ENCODE measurements at places on chromosomes 16 and 17.
A peak's percentile ranks its signal among the peaks of the same experiment; 100 is the strongest.

- DNase-seq, result no peak
Observed at GRCh38 chr16:4944333-4945281, 7.7 kb upstream of the PPL start.

DNA sequence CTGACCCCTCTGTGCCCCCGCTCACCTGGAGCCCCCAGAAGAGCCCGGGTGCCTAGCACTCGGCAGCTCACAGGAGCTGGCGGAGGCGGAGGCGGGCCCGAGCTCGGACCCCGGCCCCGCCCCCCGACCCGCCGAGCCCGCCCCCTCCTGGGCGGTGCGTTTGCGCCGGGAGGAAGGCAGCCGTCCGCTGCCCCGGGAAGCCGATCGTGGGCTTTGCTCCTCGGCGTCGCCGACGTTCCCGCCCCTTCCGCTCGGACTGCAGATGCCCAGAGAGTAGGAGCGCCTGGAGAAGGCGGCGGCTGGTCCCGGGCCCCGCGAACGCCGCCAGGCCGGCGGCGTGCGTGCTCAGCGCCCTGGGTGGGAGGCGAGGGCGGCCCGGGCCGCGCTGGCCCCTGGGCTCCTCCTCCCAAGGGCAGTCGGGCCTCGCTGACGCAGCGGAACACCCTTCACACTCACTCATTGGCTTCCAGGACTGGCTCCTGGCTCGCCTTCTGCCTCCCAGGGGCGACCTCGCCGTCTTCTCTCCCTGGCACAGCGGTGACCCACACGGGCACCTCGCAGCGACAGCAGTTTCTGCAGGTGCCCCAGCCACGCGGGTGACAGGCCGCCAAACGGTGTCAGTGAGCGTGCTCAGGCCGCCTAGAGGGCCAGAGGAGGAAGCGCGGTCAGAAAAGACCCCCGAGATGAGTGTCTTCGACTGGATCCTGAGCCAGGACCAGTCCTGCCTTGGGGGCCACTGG, at the start of gene PLSCR3:
TSS of gene PLSCR3 (minus strand) at position 74 of the 740 bp plus-strand sequence. CDS start 415 bp downstream, outside the sequence.
- DNase-seq, result peak; percentile 40

- no peak for DNase-seq
Observed at GRCh38 chr17:58415371-58416055, 1.8 kb downstream of the RNF43 start.

GRCh38 chr17:49899191-49899485, 51.3 kb upstream of the TAC4 start:
- DNase-seq, result no peak

DNA sequence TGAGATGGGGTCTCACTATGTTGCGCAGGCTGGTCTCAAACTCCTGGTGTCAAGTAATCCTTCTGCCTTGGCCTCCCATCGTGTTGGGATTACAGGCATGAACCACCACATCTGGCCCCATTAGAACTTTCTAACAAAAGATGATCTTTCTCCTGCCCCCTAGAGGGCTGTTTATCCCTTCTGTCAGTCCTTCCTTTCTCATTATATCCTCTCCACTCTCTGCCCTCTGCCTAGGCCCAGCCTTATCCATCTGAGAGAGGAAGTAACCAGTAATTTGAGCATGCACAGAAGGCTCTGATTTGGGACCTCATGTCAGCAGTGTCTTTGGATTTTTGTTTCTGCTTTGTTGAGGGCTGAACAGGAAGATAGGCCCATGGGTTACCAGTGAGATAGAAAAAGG, 4.4 kb upstream of the DHX40 start:
- DNase-seq, result peak; percentile 69

GRCh38 chr17:10646392-10646990, 10.6 kb downstream of the MYH3 start:
- peak; percentile 9 for DNase-seq

GRCh38 chr16:64481497-64481896, 640.4 kb downstream of the CDH11 start:
- no peak for DNase-seq

DNA sequence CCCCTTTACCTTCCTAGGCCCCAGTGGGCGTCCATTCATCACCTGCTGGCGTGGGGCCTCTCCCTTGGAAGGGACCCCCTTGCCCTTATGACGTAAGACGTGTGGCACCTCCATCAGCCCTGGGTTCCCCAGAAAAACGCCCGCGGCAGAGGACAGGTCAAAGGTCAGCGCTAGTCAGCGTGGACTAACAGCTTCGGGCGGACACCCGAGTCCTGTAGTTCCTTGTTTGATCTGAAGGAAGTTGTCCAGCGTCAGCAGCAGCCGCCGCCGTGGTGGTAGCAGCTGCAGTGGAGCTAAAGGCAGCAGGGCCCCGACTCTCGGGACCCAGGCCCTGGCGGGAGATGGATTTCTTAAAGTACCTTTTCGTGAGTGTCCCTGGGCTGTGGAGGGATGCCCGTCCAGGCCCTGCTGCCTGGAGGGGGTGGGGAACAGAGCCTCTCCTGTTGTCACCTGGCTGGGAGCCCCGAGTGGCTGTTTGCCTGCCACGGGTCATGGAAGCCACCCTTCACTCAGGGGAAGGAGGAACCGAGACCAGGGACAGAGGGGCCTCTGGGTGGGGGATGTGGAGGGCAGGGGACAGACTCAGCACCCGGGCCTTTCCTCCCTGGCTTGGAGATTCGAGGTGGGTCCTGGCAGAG, 123.6 kb downstream of the OR1D5 start:
- DNase-seq, result no peak

DNA sequence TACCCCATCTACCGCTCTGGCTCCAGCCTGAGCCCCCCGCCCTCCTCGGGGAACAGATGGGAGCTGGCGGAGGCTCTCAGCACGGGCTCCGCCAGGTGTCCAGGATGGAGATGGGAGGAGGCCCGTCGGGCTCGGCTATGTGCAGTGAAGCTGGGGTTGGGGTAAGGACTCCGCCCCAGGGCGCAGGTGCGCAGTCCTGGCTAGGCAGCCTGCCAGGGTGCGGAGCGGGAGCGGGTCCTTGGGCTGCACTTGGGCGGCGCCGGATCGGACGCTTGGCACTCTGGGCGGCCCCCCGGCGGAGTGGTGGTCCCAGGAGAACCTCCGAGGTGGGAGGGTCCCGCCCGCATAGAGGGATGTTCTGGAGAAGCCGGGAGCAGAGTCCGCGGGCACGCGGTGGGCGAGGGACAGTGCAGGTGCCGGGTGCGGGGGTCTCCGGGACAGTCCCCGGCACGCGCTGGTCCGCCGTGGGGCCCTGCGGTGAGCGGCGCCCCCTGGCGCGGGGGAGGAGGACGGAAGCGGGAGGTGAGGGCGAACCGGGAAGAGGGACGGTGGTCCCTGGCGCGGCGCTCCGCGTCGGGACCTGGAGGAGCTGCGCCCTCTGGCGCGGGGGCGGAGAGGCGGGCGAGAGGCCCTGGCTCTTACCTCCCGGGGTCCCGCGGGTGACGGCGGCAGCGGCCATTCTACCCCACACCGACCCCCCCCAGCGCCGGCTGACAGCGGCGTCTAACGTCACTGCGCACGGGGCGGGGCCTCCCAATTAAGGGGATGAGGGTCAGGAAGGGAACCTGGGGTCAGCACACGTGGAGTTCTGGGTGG, at the start of gene CAMTA2:
TSS of gene CAMTA2 (minus strand) at position 725 of the 816 bp plus-strand sequence. CDS start 1,453 bp downstream, outside the sequence.
- DNase-seq, result peak; percentile 30

- no peak for DNase-seq
Observed at GRCh38 chr17:51660266-51660665, 399.9 kb downstream of the UTP18 start.

- DNase-seq, result no peak
Observed at GRCh38 chr17:72976971-72977770, 115.3 kb downstream of the SLC39A11 start.

- no peak for DNase-seq
Observed at GRCh38 chr17:37131669-37132611, 183.2 kb downstream of the AATF start.

DNA sequence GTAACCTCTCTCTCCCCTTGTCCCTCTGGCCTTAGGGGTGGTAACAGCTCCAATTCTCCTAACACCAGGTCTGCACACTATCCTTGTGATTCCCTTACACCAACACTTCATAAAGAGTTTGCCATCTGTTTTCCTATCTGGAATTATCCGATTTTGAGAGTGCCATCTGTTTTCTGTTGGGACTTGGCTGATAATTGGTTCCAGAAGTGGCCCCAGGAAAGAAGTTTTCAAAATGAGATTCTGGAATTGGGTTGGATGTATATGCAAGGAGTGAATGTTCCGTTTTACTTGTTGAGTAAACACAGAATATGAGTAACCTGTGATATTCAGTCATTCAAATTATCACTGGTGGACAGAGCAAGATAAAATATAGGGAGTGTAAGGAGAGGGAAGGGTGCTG, 134.1 kb upstream of the HS3ST3A1 start:
- no peak for DNase-seq

DNA sequence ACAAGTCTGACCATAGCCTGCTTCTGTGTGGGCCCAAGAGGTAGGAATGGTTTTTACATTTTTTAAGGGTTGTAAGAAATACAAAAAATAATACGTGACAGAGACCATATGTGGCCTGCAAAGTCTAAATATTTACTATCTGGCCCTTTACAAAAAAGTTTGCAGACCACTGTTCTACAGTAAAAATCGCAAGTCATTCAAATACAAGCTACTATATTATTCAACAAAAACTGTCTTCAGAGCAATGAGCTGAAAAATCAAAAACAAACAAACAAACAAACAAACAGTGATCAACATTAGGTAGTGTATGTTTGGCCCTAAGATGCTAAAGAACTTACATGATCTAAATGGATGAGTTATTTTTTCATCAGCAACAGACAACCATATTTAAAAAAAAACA, 32.5 kb downstream of the IKZF3 start:
- no peak for DNase-seq

- DNase-seq, result no peak
Observed at GRCh38 chr16:86826941-86827340, 248.6 kb downstream of the FOXL1 start.

DNA sequence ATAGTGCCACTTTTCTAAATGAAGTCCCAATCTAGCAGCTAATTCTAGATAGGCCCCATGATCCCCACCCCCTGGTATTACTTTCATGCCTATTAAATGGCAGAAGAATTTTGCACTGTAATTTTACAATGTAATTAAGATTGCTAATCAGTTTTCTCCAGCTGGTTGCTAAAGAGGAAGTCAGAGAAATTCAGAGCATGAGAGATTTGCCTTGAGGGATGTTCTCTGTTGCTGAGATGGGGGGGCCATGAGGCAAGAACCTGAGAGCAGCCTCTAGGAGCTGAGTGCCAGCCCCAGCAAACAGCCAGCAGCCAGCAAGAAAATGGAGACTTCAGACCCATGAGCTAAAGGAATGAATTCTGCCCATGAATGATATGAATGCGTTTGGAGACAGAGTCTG, 38.9 kb downstream of the SHCBP1 start:
- peak; percentile 68 for DNase-seq

DNA sequence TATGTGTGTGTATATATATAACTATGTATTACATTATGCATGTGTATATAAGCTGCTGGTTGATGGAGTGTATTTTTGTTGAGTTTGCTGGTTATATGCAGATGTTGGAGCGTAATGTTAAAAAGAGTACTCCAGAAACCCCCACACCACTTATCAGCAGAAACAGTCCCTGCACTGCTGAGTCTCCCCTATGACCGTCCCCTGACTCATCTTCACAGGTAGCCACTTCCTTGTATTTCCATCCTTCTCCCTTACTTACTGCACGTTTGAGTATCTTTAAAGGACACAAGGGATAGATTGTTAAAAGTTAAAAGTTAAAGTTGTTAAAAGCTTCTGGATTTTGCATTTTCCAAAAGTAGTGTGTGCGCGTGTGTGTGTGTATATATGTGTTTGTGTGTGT, 853.9 kb upstream of the EEF2KMT start:
- no peak for DNase-seq

- DNase-seq, result no peak
Observed at GRCh38 chr16:9060225-9060624, 31.2 kb upstream of the HAPSTR1 start.

DNA sequence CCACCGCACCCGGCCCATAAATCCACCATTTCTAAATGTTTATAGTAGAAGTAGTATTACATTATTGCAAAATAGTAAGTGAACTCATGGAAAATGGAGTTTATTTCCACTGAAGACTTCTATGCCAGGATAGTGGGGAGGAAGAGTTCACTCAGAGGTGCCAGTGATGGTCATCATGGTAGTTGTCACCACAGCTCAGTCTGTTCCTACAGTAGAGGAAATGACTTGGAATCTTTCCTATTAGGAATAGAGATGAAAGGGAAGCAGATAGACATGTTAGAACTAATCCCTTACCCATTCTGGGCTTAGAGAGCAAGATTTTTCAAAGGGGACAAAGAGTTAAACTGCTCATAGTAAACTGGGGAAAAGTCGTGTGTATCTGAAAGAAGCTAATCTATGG, 20.1 kb downstream of the MRPL45 start:
- DNase-seq, result no peak

- DNase-seq, result no peak
Observed at GRCh38 chr16:23742766-23743165, 12.1 kb upstream of the CHP2 start.

DNA sequence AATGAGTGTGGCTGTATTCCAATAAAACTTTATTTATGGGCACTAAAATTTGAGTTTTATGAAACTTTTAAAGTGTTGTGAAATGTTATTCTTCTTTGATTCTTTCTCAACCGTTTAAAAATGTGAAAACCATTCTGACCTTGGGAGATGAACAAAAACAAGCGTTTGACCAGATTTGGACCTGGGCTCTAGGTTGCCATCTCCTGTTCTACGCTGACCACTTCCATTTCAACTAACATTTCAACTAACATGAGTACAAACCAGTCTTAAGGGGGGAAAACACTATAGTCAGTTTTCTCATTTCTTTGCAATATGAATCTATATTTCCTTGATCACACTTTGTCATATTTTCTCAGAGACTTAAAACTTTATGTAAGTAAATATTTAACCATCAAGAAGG, 118.4 kb upstream of the IRX5 start:
- no peak for DNase-seq

- no peak for DNase-seq
Observed at GRCh38 chr17:65794572-65794971, 233.1 kb upstream of the AXIN2 start.

- DNase-seq, result no peak
Observed at GRCh38 chr17:81431545-81432482, 36.6 kb downstream of the BAHCC1 start.

- DNase-seq, result no peak
Observed at GRCh38 chr16:79929260-79929965, 328.9 kb upstream of the MAF start.

DNA sequence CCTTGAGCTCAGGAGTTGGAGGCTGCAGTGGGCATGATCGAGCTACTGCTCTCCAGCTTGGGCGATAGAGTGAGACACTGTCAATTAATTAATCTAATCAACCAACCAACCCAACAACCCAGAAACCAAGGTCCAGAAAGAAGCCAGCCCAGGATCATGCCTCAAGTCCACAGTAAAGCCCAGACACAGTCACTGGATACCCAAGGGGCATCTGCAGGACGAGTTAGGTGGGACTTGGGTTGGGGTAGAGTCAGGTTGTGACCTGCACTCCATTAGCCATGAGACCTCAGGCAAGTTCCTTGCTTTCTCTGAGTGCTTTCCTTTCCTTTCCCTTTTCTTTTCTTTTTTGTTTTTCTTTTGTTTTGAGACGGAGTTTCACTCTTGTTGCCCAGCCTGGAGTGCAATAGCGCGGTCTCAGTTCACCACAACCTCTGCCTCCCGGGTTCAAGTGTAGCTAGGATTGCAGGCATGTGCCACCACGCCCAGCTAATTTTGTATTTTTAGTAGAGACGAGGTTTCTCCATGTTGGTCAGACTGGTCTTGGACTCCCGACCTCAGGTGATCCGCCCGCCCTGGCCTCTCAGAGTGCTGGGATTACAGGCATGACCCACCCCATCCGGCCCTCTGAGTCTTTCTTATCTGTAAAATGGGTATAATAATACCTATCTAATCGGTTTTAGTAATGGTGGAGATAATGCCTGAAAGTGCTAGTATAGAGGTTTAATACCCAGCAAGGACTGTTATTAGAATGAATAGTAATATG, 3.5 kb upstream of the HSD17B1 start:
- DNase-seq, result no peak
